Natural killer cell treated with Interleukin-12 subunit alpha and Interleukin-12 subunit beta and Interleukin-15 and Interleukin-18, amount 100 ng/mL, for 72 hours (primary cell): ENCODE measurements at places on chromosomes 16 and 17. TPM values are rescaled to one million over a fixed set of nuclear protein-coding genes. Genes with fewer than 3 reads are reported as not detected.

CLDN6 gene
- total RNA-seq: not detected

CCL3 gene
- 2,619 TPM for total RNA-seq

- no peak for DNase-seq
Observed at GRCh38 chr17:36888236-36888951, 48.9 kb upstream of the LHX1 start.

- no peak for DNase-seq
Observed at GRCh38 chr17:77901481-77901880, 57.0 kb upstream of the TNRC6C start.

DNA sequence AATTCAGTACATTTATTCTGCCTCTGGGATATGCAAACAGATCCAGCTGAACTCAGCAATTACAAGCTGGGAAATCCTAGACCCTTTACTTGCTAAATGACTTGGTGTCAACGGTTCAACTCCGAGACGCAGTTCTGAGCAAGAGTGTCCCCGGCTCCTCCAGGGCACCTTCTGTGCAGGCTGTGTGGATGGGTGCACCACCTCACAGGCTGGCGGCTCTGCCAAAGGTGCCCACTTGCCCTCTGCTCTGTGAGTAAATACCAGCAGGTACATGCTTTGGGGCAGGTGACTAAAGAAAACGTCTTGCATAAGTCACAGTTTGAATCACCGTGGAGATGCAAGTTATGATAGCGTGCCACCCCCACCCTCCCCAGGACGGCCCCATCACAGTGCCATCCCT, 23.3 kb downstream of the MAP1LC3B start:
- no peak for DNase-seq

GRCh38 chr17:80848449-80849102, 143.1 kb upstream of the CHMP6 start:
- no peak for DNase-seq

DNA sequence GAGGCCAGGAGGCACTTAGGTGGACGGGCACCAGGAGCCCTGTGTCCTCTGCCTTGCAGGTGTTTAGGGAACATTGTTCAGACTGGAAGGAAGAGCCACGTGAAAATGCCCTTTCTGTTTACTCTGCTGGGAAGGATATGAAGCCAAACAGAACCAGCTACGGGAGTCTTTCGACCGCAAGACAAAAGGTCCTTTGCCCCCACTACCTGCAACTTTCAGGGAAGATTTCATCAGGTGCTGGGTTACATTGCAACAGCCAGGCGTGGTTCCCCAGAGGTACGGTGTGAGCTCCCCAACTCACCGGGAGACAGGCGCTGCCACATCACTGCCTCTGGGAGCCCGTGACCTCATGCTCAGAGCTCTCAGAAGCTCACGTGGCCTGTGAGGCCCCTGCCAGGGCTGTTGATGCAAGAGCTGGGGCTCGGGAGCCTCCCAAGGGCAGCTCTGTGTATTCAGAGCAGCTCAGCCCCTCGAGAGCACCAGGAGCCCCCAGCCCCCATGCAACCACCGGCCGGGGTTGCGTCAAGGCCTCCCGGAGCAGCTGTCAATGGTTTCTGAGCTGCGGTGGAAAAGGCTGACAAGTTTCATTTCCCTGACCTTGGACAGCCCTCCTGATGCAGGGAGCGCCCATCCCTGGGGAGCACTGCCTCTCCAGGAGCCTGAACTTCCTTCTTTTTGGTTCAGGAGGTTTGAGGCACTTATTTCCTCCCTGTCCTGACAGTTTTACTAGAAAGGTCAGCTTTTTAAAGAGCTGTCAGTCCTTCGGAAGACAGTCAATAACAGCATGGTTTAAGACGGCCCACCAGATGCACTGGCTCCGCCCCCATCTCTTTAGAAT, 42.1 kb downstream of the TBC1D16 start:
- DNase-seq: peak; percentile 51

GRCh38 chr17:48375356-48375755, 54.7 kb downstream of the SKAP1 start:
- no peak for DNase-seq

GRCh38 chr16:10015397-10015796, 166.8 kb downstream of the GRIN2A start:
- no peak for DNase-seq

- DNase-seq: no peak
Observed at GRCh38 chr17:58741121-58741625, 14.5 kb upstream of the PPM1E start.

DNA sequence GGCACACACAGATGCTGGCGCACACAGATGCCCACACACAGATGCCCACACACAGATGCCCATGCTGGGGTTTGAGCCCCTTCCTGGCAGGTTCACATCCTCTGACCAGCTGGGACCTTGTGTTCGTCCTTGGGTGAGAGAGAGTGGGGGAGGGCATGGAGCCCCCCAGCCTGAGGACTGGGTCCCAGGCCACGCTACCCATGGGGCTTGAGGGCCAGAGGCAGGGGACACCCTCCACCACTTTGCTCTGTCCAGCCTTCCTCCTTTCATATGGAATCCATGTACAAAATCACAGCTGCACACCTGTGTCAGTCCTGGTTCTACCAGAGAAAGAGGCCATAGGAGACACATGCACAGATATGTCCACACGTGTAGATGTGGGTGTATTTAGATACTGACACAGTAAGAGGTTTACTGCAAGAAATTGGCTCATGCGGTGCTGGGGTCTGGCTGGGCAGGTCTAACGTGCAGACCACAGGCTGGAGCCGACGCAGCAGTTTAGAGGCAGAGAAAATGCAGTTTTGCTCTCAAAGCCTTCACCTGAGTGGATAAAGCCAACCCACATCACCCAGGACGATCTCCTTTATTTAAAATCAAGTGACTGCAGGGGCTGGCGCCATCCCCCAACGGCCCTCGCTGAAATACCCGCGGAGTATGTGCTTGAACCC, 10.8 kb downstream of the SLC22A31 start:
- DNase-seq: peak; percentile 13

DNA sequence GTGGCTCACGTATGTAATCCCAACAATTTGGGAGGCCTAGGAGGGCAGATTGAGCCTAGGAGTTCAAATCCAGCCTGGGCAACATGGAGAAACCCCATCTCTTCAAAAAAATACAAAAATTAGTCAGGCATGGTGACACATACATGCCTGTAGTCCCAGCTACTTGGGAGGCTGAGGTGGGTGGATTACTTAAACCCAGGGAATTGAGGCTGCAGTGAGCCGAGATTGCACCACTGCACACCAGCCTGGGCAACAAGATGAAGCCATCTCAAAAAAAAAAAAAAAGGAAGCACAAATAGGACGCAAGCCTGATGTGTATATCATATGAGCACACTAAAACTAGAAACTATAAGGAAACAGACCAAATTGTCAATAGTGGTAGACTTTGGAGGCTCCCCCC, 17.1 kb upstream of the FLCN start:
- no peak for DNase-seq

- no peak for DNase-seq
Observed at GRCh38 chr17:44115585-44116415, 7.6 kb downstream of the HDAC5 start.

- no peak for DNase-seq
Observed at GRCh38 chr16:13997933-13998332, 73.2 kb upstream of the MRTFB start.

- no peak for DNase-seq
Observed at GRCh38 chr17:61997664-61998063, 67.4 kb downstream of the MED13 start.

DNA sequence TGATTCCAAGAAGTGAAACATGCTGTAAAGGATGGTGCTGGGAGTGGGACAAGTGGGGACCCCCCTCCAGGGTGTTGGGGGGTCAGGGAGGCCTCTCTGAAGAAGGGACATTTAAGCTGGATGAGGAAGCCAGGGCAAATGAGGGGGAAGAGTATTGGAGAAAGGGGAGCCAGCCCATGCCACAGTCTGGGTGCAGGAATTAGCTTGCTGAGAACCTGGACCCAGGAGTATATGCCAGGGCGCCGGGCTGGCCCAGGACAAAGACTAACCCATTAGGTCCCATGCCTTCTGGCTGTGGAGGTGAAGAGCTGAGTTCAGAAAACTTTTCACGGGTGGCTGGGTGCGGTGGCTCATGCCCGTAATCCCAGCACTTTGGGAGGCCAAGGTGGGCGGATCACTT, 45.6 kb upstream of the PIK3R6 start:
- no peak for DNase-seq

- DNase-seq: no peak
Observed at GRCh38 chr16:61908426-61908825, 127.8 kb downstream of the CDH8 start.

DNA sequence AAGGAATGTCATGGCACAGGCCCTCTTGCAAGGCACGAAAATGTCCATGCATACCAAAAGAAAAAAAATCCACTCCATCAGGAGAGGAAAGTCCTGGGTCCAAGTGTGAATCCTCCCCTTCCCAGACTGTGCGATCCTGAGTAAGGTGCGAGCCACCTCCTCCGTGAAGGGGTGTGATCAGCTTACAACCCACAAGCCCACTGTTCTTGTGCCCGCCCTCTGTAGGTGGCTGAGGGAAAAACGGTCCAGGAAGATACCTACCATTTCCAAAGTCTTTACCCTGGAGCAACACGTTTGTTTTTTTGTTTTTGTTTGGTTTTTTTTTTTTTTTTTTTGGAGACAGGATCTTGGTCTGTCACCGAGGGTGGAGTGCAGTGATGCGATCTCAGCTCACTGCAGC, 116.5 kb downstream of the ZNF423 start:
- no peak for DNase-seq

GRCh38 chr16:17622366-17622765, 151.6 kb upstream of the XYLT1 start:
- no peak for DNase-seq
